ENCODE measurements at places on chromosomes 3 and 15.

DNA sequence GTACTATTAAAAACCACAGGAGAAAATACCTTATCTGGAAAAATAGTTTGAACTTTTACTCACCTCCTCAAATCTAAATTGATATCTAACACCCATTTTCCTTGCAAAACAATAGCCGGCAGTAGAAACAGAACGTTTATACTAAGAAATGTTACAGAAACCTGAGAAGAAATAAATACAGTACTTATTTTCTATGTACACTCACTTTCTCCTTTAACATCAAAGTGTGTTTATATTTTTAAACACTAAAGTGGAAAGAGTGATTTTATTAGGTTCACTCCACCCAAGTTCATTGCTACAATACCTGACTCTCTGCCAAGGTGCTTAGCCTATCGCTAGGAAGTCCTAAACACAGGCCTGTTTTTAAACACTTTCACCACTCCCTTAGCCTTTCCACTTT is 87.8 kb upstream of the TJP1 start:
- no peak for DNase-seq

DNA sequence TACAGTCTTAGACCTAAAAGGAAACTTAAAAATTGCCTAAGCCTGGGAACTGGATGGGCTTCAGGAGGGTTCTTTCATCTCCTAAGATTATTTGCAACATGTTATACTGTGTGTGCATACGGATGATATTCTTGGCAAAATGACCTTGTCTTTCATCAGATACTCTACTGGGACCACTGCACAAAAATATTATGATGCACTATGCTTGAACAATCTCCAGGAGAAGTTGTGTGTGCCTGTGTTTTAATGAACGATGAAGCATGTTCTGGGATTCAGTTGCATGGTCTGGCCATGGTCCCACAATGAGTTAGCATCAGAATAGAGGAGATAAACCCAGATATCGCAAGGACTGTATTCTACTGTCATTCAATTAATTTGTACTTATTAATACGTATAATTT is 68.7 kb downstream of the GAP43 start:
- no peak for DNase-seq

DNA sequence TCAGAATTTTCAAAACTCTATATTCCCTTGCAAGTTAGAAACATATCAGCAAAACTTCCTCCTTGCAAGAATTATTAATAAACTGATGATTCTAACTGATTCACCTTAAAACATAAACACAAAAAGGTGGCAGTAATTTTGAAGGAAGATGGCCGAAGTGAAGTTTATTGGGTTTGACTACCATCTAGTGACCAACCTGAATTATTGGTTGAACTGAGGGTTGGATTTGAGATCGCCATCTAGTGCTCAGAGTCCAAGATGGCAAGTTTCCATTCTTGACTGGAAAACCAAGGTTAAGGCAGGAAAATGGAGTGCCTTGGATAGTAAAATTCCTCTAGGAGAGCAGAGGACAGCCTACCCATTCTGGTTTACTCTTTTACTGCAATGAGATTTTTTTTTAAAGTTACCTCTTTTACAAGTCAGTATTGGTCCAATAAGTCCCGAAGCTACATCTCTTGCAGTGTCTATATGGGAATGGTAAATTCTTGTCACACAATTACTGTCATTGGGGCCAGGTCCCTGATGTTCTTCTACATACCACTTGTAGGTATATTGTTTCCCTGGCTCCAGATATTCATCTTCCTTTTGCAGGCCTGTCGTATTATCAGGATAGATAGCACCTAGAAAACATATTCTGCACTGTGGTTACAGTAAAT is 51.6 kb upstream of the CP start:
- DNase-seq, result no peak

DNA sequence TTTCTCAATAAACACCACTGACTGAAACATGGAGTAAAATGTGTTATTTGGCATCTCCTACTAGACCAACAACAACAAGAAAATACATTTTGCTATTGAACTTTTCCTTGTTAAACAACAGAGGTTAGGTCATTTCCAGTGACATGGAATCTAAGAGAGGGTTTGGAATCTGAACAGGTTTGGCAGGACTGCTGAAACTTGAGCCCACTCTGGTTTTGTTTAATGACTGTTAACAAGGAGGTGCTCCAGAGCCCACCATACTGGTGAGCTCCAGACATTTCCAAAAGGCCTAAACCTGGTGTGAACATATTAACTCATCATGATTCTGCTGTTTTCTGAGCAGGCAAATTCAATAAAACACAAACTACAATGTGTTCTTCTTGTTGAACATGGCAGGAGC is 330.7 kb upstream of the TRIM42 start:
- no peak for DNase-seq

DNA sequence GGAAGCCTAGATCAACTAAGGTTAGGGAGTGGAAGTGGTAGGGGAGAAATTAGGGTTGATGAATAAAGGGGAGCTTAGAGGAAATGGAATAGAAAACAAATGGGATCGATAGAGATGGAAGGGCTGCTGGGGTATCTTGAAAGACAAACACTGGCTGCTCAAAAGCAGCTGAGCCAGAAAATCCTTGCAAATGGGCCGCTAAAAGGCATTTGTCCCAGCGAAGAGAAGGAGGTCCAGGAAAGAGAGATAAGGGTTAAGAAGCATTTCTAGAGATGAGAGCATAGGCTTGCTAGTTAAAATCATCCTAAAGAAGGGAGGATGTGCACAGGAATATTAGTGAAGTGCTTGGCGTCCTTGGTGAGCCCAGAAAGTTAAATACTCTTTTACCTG is 258.0 kb upstream of the CBLB start:
- DNase-seq, result no peak

GRCh38 chr15:57662091-57662744 is 44.3 kb upstream of the POLR2M start:
- no peak for DNase-seq

DNA sequence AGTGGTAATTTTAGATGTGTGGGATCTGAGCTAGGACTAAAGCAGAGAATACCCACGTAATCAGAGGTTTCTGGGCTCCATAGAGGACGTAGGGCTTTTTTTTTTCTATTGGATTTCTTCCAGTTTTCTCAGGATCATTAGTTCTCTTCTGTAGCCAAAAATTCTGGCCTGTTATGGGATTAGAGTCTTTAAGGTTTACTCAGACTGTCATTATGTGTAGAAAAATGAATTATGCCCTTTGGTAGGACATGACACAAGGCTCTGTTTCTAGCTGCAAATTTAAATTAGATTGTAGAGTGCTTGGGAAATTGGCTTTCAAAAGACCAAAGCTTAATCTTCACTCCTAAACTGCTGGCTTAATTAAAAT is 1.9 kb downstream of the SETD5 start:
- no peak for DNase-seq

- no peak for DNase-seq
These were observed 87.3 kb upstream of the ROPN1 start for GRCh38 chr3:124078953-124079911.

DNA sequence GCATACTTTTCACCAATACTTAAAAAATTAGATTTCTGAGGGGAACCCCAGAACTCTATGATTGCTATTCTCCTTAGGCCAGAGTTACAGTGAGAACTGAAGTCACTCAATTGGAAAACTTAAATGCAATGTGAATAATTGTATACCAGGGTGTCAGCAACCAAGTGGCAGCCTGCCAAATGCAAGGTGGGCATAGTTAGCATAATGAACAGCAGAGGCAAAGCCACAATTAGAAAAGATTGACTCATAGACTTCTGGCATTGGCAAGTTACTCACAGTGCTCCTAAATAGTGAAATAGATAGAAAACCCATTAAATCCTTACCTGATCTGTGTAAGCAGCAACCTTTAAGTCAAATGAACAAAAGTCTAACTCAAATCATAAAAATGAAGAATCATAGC is 94.9 kb downstream of the BCHE start:
- DNase-seq, result no peak

DNA sequence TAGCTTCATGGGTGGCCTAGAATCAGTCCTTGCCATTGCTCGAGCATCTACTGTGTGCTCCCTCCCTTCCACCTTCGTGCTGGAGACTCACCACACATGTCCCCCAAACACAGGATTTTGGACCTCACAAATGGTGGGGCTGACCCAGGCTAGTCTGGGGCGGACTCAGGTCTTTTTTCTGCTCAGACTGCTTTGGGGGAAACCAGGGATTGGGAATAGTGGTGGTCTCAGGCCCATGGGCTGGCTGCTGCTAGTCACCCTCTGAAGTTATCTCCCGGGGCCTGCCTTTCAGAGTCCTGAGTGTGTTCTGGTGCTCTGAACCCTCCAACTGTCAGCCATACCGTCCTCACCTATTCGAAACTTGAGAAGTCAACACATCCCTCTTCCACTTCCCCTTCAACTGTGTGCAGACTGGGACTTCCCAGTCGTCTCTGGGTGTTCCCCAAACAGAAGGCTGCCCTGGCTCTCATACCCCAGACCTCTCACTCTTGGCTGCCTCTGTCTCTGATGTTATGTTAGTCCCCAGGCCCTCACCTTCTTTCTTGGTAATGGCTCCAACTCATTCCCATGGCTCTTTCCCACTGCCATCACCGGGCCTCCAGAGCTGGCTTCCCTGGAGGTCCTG is 46.0 kb downstream of the PPCDC start:
- DNase-seq, result no peak

DNA sequence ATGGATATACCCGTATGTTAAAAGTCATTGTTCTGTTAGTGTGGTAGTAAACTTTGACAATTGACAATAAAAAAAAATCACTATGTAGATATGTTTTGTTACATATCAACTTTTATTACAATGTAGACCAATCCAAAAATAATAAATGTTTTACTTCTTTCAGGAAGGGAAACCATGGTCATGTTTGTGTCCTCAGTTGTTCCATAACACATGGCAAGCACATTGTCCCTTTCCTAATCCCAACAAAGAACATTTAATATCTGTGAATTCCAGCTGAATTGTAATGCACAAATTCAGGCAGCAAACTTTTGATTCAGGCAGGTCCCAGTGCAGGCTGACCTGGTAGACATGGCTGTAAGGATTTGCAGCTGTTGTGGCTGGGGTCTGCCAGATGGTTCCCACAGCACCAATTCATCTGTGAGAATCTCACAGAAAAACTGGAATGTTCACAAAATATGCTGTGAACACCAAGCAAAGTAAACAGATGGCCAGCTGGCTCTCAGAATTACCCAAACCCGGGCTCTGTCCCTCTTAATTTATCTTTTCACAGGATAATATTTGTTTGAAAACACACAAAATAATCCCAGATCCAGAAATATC is 1.9 kb upstream of the SPG21 start:
- DNase-seq, result no peak

- no peak for DNase-seq
These were observed 591.5 kb upstream of the CFAP20DC start for GRCh38 chr3:59641169-59641899.

- no peak for DNase-seq
These were observed 26.4 kb upstream of the HGD start for GRCh38 chr3:120708408-120708807.

- no peak for DNase-seq
These were observed 41.8 kb upstream of the ARPIN start for GRCh38 chr15:89954541-89954940.

GRCh38 chr15:75112278-75112847 is 89.0 kb downstream of the PPCDC start:
- DNase-seq, result no peak

All from effector CD8-positive, alpha-beta T cell (primary cell).